ENCODE measurements at places on chromosomes 16 and 17.

DNA sequence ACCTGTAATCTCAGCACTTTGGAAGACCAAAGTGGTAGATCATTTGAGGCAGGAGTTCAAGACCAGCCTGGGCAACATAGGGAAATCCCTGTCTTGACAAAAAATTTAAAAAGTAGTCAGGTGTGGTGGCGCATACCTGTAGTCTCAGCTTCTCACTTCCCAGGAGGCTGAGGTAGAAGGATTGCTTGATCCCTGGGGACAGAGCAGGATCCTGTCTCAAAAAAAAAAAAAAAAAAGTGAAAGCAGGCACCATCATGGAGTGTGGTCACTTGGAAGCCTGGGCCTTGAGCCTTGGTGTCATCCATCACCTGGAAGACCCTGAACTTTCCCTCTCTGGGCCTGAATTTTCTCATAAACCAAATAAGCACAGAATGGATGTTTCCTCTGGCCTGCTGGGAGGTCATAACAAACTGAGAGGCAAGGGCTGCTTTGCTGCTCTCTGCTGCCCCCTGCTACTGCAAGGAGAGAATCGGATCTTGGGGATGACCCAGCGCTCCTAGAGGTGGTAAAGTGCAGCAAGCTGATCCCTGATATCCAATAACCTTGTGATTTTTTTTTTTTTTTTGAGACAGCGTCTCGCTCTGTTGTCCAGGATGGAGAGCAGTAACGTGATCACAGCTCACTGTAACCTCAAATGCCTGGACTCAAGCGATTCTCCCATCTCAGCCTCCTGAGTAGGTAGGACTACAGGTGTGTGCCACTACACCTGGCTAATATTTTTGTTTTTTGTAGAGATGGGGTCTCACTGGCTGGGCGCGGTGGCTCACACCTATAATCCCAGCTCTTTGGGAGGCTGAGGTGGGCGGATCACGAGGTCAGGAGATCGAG is 75.9 kb upstream of the RNU2-1 start:
- DNase-seq = no peak

GRCh38 chr17:68054296-68054900 is 18.9 kb downstream of the KPNA2 start:
- DNase-seq = no peak

- DNase-seq = no peak
Observed at GRCh38 chr16:84058664-84059063, 16.1 kb upstream of the SLC38A8 start.

- DNase-seq = no peak
Observed at GRCh38 chr16:66701516-66701915, 5.0 kb upstream of the CMTM4 start.

GRCh38 chr17:69967910-69968411 is 107.1 kb upstream of the KCNJ16 start:
- no peak for DNase-seq

DNA sequence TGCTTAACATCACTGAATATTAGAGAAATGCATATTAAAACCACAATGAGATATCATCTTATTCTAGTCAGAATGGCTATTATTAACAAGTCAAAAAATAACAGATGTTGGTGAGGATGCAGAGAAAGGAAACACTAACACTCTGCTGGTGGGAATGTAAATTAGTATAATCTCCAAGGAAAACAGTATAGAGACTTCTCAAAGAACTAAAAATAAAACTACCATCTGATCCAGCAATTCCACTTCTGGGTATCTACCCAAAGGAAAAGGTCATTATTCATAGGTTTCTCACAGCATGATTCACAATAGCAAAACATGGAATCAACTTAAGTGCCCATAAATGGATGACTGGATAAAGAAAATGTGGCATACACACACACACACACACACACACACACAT is 166.4 kb downstream of the CEP112 start:
- DNase-seq = no peak

DNA sequence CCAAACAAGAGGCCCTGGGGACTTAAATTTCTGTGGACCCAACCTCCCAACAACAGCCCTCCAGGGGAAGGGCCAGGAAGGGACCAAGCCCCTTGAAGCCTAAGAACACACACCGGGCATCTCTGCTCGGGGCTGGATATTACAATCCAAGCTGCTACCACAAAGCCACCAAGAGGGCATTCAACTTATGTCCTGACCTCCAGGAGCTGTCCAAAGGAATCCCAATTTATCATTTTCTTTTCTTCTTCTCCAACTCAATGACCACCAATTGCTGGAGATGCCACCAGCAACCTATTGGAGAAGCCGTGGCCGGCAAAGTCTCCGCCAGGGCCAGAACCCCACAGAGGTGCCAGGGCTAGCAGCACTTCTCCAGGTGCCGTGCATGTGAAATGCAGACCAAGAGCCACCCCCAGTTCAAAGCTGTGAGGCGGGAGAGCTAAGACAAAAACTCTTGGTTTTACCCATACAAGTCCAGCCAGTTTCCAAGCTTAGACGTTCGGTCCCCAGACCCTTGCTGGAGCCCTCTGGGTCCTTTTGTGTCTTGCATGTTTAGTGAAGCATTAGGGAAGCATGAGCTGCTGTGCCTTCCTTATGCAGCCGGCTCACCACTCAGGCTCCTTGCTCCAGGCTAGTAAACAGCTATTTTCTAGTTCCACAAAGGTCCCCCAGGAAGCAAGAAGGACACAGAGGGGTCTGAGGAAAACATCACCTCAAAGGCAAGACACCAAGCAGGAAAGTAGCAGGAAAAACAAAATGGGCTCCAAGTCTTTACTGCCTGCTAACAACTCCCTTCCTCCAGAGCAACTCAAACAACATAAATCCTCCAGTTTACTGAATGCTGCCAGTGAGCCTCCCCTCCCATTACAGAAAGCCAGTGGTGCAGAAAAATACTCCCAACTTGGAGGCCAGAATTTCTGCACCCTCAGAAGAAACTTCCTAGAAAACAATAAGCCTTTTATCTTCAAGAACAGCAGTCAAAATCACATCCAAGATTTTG is 3.2 kb downstream of the PITPNA start:
- no peak for DNase-seq

DNA sequence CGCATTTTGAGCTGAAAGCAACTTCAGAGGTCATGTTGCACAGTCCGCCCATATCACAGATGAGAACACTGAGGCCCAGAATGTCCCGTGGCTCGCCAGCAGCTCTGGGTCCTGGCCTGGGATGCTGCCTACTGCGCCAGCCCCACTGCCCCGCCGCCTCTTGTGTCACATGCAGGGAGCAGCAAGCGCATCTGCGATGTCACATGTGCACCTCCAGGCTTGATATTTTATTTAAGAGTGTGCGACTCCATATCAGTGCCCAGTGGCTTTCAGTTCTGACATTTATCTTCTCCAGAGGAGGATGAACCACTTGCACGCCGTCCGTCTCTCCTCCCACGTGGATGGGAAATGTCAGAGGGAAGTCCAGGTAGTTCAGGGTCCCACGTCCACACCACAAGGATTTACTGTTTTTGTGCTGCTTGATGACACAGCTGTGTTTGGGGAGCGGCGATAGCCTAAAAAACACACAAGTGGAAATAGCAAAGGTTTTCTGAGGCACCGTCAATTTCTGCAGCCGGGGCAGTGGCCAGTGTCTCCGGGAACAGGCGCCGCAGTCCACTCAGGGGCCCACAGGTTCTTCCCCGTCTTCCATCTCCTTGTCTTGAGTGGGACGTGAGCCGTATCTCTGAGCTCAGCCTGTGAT is 7.0 kb upstream of the RBFOX3 start:
- DNase-seq = no peak

DNA sequence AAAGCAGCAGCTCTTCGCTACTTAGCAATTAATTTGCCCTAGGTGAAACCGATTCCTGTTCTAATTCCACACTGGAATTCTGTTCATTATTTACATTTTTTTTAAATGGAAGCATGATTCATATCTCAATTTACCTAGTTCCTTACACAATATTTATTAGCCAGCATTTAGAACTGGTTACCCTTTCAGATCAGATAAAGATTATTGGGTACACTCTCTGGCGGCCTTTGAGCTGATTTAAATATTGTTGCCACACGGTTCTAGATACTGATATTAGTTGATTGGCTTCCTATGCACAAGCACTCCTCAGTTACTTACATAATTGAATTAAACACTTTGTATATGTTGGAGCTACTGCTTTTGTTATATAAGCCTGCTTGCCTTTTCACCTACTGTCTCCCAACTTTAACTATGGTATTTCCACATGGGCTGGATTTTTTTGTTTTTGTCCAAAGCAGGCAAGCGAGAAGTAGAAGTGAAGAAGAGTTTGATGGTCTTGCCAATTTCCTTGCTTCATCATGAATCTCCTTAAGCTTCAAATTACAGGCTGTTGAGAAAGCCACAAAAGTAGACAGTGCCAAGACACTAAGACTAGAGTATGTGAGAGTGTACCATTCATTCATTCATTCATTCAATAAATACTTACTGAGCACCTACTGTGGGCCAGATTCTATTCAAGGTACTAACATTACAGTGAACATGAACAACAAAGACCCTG is 3.9 kb upstream of the ALDH3A2 start:
- no peak for DNase-seq

- no peak for DNase-seq
Observed at GRCh38 chr16:3623642-3624041, 12.2 kb upstream of the SLX4 start.

All from vagina (tissue), 2 donors.